A673 (cell line): ENCODE measurements at places on chromosomes 7 and 10.
A peak's percentile ranks its signal among the peaks of the same experiment; 100 is the strongest.

GRCh38 chr10:49212783-49213182 is 24.6 kb upstream of the TMEM273 start:
- H3K4me1 ChIP-seq: no peaks in the 10 kb centered on the region
- no peak overlapping the region for H3K4me3 ChIP-seq
- no peaks in the 10 kb centered on the region for H3K36me3 ChIP-seq
- no peak for DNase-seq
- no peak overlapping the region for H3K27ac ChIP-seq
- H3K27me3 ChIP-seq: peaks cover 22% of the 10 kb centered on the region

DNA sequence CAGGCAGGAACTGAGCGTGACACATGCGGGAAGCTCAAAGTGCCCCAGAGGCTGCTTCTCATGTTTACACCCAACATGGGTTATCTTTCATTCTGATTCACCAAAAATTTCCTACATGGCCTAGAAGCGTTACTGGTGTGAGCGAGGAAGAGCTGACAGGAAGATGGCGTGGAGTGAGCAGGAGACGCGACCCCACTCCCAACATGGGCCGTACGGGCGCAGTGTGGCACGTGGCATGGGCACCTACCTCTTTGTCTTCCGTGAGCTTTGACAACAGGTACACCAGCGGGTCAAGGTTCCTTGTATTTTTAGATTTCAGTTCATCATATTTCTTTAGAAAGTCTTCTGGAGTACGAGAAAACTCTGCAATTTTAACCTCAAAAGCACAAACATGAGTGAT is 8.9 kb downstream of the TUBGCP2 start:
- no peak overlapping the region for H3K27ac ChIP-seq
- no peaks in the 10 kb centered on the region for H3K4me1 ChIP-seq
- H3K4me3 ChIP-seq: no peak overlapping the region
- DNase-seq: no peak

DNA sequence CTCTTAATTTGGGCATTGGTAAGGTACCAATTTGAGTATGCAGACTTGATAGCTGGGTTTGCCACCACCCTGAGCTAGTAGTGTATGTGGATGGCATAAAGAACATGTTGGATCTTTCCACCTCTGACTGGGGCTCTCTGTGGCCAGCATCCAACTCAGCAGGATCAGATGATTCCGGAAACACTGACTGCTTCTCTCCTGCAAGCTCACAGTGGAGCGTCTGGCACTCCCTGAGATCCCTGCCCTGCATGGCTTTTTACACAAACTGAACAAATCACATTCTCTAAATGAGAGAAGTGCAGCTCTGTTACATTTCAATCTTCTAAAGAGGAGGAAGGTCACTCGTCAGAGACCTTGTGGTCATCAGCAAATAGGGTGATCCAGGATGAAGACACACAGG is 1057.5 kb downstream of the NRG3 start:
- no peak overlapping the region for H3K27ac ChIP-seq
- no peaks in the 10 kb centered on the region for H3K36me3 ChIP-seq
- no peaks in the 10 kb centered on the region for H3K27me3 ChIP-seq
- no peak for DNase-seq

- no peaks in the 10 kb centered on the region for H3K4me1 ChIP-seq
- H3K27me3 ChIP-seq: peaks cover 2% of the 10 kb centered on the region
- H3K36me3 ChIP-seq: no peaks in the 10 kb centered on the region
- DNase-seq: no peak
These were observed 120.3 kb downstream of the BUB3 start for GRCh38 chr10:123274306-123275135.

DNA sequence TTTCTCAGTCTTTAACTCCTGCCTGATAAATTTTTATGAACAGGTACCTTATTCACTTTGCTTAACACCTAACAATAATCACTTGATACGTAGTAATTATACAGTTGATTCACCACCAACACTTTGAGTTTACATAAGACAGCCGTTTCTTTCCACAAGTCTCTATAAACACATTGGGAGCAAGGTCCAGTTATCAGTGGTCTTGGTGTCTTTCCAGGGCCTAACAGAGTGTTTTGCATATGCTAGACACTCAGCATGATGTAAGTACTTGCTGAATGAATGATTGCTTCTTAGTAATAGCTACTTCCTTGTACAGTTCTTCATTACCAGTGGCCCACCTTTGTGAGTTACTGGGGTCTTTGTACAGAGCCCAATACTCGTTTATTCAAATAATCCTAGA is 6.4 kb downstream of the CLDN12 start:
- no peaks in the 10 kb centered on the region for H3K27me3 ChIP-seq
- no peak for DNase-seq

DNA sequence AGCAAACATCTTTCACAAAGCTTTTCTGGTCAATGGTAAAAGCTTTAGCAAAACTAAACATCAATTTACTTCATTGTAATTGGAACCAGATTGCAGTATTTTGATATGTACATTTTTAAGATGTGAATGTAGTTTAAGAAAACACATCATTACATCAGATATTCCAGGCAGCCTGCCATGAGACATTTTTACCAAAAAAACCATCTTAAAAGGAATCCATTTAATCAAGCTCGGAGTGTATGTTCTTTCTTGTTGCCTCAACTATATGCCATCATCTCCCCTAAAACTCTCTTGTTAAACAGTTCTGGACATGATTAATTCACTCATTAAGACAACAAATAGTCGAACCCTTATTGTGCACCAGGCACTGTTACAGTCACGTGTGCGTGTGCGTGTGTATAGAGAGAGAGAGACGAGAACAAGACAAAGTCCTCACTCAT is 97.5 kb downstream of the UBE2H start:
- H3K27ac ChIP-seq: no peak overlapping the region
- H3K4me1 ChIP-seq: peaks cover 22% of the 10 kb centered on the region
- H3K4me3 ChIP-seq: no peak overlapping the region
- no peaks in the 10 kb centered on the region for H3K27me3 ChIP-seq
- peak; percentile 18 for DNase-seq

- H3K4me3 ChIP-seq: no peak overlapping the region
- no peaks in the 10 kb centered on the region for H3K4me1 ChIP-seq
- no peaks in the 10 kb centered on the region for H3K27me3 ChIP-seq
These were observed 11.3 kb downstream of the MKI67 start for GRCh38 chr10:128114901-128115300.

DNA sequence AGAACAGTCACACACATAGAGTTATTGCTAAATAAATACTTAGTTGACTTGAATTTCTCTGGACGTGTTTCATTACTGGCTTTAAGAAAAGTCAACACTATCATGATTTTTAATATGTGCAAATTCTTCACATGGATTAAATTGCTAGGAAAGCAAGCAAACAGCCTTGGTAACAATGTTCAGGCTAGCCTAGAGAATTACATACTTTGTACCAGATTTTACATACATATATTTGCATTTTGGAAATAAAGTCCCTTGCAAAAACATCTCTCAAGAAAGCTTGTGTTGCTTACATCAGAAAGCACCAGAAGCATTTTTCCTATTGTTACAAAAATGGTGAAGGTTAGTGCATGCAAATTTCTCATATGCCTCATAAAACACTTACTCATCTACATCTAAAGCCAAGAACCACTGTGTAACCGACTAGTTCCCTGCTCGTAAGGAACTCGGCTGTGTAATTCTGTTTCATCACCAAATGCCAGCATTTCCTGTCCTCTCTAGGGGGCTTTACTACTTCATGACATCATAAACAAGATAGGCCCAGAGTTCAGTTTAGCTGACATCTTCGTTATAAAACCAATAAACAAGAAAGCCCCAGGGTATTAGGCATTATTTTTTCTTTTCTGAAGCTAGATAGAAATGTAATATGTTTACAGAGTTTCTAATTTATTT is 87.8 kb downstream of the CFAP58 start:
- H3K4me3 ChIP-seq: no peak overlapping the region
- H3K36me3 ChIP-seq: no peaks in the 10 kb centered on the region
- no peaks in the 10 kb centered on the region for H3K27me3 ChIP-seq
- peak overlapping the region; percentile 74 for H3K27ac ChIP-seq
- H3K4me1 ChIP-seq: peaks cover 15% of the 10 kb centered on the region

- H3K27me3 ChIP-seq: no peaks in the 10 kb centered on the region
- no peak overlapping the region for H3K4me3 ChIP-seq
- H3K36me3 ChIP-seq: peaks cover 24% of the 10 kb centered on the region
- H3K4me1 ChIP-seq: no peaks in the 10 kb centered on the region
- no peak overlapping the region for H3K27ac ChIP-seq
These were observed 9.1 kb downstream of the ZYX start for GRCh38 chr7:143390104-143390772.

DNA sequence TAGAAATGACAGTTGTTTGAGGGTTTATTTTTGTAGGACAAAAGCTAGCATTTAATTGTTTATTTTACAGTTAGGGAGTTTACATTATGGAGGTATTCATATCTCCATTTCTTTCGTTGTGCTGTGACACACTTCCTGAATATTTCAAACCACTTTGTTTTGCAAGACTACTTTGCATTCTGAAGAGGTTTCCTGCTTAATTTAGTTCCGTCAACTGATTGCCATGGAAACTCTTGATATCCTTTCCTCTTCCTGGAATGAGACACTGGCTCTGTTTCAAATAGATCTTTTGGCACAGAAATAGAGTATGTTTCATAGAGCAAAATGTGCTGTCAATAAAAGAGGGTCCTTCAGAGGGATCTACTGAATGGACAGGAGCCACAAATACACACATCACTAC is 159.5 kb upstream of the AGR3 start:
- H3K36me3 ChIP-seq: no peaks in the 10 kb centered on the region
- H3K27ac ChIP-seq: peak overlapping the region; percentile 96
- H3K27me3 ChIP-seq: no peaks in the 10 kb centered on the region
- peaks cover 81% of the 10 kb centered on the region for H3K4me1 ChIP-seq
